ENCODE measurements at places on chromosomes 12 and 14.

- DNase-seq: no peak
Observed at GRCh38 chr14:32350020-32350419, 20.9 kb downstream of the AKAP6 start.

GRCh38 chr12:54036620-54037359, 3.9 kb downstream of the HOXC5 start:
- DNase-seq: no peak

GRCh38 chr14:58961045-58961731, 227.3 kb upstream of the DAAM1 start:
- DNase-seq: no peak

DNA sequence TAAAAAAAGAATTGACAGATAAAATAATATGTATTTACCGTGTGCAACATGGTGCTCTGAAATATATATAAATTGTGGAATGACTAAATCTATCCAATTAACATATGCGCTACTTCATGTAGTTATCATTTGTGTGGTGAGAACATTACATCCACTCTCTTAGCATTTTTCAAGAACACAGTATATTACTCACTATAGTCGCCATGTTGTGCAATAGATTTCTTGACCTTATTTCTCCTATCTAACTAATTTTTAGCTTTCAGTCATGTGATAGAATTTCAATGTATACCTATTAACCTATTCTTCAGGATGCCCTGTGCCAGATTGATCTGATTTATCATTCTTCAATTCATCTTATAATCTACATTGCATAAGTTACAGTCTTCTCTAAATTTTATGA, 178.6 kb downstream of the BCAT1 start:
- no peak for DNase-seq

- no peak for DNase-seq
Observed at GRCh38 chr14:94728950-94729349, 41.0 kb downstream of the GSC start.
